Fibroblast of villous mesenchyme (primary cell): ENCODE measurements at places on chromosomes 3 and 15. TPM values are rescaled to one million over a fixed set of nuclear protein-coding genes. Genes with fewer than 3 reads are reported as not detected.

GRCh38 chr3:149134575-149134974 lies 5.1 kb downstream of the HPS3 start:
- DNase-seq: peak; percentile 89

Gene CYP1A1
- not detected in 2 replicates for total RNA-seq

DNA sequence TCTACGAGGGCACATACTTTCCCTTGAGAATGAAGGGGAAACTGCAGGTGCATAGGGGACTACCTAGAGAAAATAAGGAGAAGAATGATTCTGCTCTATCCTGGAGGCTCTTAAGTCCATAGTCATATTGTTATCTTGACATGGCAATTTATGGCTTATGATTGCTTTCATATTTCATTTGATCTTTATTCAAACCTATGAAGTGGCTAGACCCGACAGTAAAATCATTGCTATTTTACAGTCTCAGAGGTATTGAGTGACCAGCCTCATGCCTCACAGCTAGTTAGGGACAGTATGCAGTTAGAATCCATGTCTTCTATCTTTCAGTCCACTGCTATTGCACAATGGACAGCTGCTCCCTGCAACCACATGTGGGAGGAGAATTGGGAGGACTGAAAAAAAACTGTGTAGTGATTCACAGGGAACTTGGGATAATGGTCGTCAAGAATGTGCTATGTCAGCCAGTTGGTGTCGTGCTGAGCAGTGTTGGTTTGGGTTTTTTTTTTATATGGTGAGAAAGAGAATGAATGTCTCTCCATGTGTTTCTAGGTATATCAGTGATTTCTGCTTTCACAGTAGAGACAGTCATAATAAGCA lies 63.2 kb upstream of the SPPL2A start:
- DNase-seq: peak; percentile 92

DNA sequence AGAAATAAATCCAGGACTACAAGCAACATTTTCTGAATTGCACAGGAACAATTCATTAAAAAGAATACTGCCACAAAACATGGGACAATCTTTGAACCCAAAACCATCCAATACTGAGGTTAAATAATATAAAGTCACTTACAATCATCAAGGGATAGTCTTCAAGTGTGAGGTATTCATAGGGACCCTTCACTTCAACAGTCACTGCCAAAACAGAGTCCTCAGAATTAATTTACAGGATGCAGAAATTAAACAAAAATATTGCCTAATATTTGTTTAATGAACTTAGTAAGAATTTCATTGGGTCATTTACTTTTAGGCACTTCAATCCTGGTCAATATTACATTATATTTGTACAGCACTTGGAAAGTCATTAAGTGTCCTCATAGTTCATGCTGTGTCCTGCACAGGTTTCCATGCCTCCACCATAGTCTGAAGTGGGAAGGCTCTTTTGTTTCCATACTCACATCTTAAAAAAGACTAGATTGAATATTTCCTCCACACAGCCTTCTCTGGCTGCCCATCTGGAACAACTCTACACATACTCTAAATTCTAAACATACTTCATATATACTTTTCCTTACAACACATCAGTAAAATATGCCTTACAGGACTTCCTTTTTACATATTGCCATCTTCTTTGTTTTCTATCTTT lies 31.6 kb upstream of the VPS39 start:
- DNase-seq: no peak

Gene LAMB2
- total RNA-seq: 369 and 378 TPM in 2 replicates

DNA sequence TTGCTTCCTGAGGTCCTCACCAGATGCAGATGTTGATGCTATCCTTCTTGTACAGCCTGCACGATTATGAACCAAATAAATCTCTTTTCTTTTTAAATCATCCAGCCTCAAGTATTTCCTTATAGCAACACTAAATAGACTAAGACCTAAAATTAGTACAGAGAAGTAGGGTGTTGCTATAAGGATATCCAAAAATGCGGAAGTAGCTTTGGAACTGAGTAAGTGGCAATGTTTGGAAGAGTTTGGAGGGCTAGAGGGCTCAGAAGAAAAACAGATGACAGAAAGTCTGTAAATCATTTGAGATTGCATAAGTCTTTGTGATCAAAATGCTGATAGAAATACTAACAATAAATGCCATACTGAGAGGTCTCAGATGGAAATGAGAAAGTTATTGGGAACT lies 894.9 kb downstream of the DIPK2A start:
- peak; percentile 48 for DNase-seq

Gene SERPINI2
- not detected in 2 replicates for total RNA-seq

DNA sequence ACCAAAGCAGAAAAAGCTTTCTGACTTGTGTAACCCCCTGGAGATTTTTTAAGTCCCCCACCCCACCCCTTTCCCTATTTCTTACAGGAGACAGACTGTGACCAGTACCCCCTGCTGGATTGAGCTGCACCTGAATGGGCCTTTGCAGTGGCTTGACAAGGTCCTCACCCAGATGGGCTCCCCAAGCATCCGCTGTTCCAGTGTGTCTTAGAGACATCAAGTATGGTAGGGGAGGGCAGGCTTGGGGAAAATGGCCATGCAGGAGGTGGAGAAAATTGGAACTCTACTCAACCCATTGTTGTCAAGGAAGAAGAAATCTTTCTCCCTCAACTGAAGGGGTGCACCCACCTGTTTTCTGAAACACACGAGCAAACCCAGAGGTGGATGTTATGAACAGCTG lies 64.1 kb downstream of the AAGAB start:
- no peak for DNase-seq

Gene CACNA2D2
- not detected in 2 replicates for total RNA-seq

DNA sequence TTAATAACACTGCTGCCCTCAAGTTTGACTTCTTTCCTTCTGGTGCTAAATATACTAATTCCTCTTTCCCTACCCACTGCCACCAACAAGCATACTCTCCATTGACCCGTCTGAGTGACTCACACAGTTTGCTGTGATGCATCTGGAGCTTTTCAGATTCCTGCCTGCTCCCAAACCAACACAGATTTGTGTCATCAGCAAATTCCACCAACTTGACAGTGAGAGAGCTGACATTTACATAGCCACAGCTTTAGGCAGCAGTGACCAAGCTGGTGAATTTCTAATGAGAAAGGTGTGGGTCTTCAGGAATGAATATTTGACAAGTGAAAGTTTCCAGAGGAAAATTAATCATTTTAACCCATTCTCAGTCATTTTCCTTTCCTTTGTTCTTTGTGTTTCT lies 96.5 kb upstream of the PRICKLE2 start:
- peak; percentile 79 for DNase-seq

- no peak for DNase-seq
These were observed 6.1 kb upstream of the HHATL start for GRCh38 chr3:42708611-42709151.

DNA sequence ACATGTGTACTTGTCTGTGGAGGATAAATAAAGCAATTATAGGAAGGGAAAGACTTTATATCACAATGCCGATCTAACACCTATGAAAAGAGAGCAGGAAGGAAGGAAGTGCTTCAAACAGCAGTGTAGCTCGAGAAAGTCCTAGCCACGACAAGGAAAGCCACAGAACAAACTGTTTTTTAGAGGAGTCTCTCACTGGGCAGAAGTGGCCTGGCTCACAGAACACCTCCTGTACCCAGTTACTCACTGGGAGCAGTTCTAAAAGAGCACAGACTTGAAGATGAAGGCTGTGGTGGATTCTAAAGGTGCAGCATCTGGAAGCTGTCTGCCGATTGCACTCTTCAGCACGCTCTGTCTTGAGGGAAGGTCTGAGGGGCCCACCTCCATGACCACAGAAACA lies 248.8 kb upstream of the ATP11B start:
- DNase-seq: no peak

Gene LRRC31
- total RNA-seq: not detected in 2 replicates

- peak; percentile 83 for DNase-seq
These were observed 9.7 kb downstream of the TNFSF10 start for GRCh38 chr3:172513488-172513887.

DNA sequence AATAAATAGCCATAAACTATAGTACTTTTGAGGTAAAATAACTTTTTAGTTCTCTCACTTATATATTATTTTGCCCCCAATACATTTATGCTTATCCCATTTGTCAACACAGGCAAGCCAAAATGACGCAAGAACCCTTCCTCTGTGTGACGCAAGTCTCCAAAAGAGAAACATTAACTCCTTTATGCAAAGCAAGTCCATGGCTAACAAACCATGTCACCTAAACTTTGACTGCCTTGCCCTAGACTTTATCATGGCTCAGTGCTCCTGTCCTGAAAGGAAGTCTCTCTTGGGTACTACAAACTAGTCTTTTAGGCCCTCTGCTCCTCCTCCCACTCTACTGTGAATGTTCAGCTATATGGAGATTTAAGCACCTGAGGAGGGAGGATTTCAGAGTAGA lies 230.5 kb downstream of the UNC13C start:
- no peak for DNase-seq

DNA sequence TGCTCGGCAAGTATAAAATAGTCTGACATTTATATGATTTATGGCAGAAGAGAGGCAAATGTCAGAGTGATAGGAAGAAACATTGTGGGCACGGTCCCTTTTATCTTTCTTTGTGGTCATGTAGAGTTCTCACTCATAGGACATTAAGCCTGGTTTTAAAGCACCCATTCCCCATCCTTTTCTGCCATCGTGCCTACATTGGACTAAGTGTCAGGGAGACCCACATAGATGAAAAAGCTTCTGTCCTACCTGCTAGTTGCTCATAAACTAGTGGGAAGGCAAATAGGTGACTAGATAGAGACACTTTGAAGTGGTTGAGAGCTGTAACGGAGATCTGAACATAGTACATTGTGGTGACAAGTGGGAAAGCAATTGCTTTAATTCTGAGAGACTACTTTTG lies 155.7 kb downstream of the B3GALNT1 start:
- DNase-seq: no peak

Gene SLITRK3
- not detected in 2 replicates for total RNA-seq
